Amygdala (tissue), 56 donors: ENCODE measurements at places on chromosomes 6 and 20.
A peak's percentile ranks its signal among the peaks of the same experiment; 100 is the strongest.

- DNase-seq: no peak
Measured at GRCh38 chr6:56549014-56549413, 93.7 kb downstream of the DST start.

GRCh38 chr6:120493505-120493904, 840.8 kb downstream of the TBC1D32 start:
- DNase-seq: no peak

GRCh38 chr20:35617397-35618262, 2.0 kb downstream of the SPAG4 start:
- no peak for DNase-seq

DNA sequence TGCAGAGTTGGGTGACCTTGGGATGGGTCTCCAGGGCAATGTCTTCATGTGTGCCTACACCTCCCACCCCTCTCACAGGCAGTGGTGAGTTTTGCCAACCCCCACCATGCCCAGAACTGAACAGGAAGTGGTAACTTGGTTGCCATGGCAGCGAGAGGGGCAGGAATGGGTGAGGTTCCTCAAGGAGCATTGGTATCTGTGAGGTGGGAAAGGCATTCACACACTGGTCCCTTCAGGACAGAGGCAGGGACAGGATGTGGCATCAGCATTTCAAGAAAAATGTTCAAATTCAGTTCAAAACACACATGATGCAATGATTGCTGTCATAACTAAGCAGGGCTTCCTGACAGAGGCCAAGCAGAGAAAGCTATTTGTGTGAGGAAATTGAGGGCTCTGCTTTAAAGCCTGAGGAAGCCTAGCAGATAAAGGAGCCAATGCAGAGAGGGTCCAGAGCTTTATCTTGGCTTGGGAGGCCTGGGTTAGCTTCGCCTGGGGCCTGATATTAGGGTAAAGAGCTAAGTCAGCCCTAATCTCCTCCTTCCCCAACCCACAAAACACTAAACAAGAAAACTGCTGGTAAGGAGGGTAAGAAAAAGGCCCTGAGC, 551 bp downstream of the TREML2 start:
- DNase-seq: no peak

- peak; percentile 43 for DNase-seq
Measured at GRCh38 chr6:3119040-3119723, 671 bp downstream of the BPHL start.

DNA sequence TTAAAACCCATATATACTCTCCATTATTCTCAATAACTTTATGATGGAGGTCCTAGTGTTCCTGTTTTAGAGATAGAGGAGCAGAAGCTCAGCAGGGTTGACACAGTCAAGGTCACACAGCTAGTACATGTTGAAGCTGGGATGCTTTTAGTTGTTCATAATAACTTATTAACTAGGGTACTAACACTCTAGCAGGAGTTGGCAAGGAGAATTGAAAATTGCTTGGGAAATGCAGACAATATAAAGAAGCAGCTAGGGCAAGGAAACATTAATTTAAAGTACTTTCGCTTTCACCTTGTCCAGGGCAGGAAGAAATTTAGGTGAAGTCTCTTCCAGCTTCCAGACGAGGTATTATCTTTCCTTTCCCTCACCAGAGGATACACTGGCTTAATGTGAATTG, 133.7 kb downstream of the RCAN2 start:
- DNase-seq: no peak

GRCh38 chr6:149223120-149223903, 94.2 kb upstream of the TAB2 start:
- DNase-seq: no peak

DNA sequence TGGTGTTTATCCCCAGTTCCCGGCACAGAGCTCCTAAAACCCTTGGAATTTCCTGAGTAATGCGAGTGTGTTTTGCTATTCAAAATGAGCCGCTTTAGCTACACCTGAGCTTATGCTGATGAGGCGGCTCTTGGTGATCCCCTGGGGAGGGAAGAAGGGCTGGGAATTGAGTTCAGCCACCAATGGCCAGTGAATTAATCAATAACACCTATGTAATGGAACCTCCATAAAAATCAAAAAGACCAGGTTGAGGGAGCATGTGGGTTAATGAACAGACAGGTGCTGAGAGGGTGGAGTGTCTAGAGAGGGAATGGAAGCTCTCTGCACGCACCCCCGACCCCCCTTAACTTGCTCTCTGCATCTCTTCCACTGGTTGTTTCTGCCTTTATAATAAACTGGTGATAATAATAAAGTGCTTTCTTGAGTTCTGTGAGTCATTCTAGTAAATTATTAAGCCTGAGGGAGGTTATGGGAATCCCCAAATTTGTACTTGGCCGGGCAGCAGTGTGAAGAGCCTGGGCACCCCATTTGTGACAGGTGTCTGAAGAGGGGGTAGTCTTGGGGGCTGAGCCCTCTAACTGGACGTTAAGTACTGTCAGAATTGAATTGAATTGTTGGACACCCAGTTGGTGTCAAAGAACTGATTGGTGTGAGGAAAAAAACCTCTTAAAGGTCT, 24.6 kb upstream of the SERPINB1 start:
- no peak for DNase-seq

GRCh38 chr20:41032271-41032670, 3.6 kb downstream of the TOP1 start:
- DNase-seq: no peak

GRCh38 chr20:41111578-41111951, 25.8 kb upstream of the PLCG1 start:
- no peak for DNase-seq

DNA sequence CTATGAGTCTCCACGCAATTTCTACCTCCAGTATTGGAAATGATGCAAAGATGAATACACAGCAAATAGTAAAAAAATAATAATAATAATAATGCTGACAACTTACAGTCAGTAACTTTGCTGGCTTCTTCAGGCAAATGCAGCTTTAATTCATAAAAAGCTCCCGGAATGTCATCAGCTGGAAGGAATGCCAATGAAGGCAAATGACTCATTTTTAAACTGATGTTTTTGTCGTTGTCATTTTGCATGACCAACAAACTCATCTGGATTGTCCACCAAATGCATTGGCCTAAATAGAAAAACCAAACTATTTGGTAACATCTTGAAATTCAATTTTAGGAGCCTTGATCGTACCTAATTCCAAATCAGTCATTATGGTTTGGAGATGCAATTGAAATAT, 217.1 kb downstream of the ALDH8A1 start:
- no peak for DNase-seq

GRCh38 chr20:62025832-62026563, 39.7 kb downstream of the TAF4 start:
- no peak for DNase-seq

DNA sequence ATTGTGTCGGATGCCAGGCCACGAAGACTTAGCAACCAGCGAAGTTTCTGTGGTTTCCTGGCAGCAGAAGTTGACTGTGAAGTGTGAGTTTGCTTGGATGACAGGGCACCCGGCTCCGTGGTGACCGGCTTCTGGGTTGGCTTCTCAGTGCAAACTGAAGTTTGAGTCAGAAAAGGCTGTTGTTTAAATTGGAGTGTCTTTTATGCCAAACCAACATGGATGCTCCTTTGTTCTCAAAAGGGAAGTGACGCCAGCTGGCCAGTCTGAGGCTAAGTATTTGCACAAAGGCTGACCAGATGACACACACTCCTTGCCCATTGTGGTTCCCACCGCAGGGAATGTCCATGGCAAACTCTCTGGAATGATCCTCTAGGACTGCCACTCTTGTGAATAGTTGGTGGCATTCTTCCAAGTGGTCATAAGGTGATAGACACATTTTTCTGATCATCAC, 164.8 kb upstream of the QKI start:
- DNase-seq: peak; percentile 56

- no peak for DNase-seq
Measured at GRCh38 chr20:15100506-15101160, 763.2 kb upstream of the FLRT3 start.

DNA sequence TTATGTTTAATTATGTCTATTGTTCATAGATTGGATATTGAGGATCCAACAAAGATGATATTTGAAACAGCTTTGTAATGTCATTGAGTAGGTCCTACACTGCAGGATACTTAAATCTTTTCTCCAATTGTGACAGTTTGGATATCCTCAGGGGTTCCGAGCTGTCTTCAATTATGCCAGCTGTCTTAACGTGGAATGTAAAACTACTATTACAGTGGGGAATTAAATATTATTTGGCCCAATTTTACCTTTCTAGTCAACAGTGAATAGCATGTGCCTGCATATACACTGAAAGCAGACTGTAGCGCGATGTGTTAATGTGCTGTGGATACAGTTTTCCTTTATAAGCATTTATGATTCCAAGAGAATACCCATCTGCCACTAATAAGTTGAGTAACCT, 156.9 kb downstream of the GRIK2 start:
- DNase-seq: no peak

GRCh38 chr6:125213939-125214338, 60.4 kb downstream of the TPD52L1 start:
- no peak for DNase-seq

DNA sequence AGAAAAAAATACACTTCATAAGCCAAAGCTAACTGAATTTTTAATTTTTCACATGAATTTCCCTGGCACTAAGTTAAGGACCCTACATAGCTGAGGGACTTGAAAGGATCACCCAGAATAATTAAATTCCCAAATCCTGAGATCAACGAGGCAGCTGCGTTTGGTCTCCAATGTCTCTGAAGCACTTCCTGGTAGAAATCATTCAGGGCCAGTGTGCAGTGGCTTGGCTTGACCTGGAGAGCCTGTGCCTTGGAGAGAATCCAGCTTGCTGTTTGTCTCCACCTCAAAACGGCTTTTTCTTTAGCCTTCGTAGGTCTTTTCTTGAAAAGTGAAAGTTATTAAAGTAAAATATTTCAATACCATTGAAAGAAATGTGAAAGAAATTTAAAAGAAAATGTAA, 92.4 kb downstream of the SMOC2 start:
- DNase-seq: no peak

DNA sequence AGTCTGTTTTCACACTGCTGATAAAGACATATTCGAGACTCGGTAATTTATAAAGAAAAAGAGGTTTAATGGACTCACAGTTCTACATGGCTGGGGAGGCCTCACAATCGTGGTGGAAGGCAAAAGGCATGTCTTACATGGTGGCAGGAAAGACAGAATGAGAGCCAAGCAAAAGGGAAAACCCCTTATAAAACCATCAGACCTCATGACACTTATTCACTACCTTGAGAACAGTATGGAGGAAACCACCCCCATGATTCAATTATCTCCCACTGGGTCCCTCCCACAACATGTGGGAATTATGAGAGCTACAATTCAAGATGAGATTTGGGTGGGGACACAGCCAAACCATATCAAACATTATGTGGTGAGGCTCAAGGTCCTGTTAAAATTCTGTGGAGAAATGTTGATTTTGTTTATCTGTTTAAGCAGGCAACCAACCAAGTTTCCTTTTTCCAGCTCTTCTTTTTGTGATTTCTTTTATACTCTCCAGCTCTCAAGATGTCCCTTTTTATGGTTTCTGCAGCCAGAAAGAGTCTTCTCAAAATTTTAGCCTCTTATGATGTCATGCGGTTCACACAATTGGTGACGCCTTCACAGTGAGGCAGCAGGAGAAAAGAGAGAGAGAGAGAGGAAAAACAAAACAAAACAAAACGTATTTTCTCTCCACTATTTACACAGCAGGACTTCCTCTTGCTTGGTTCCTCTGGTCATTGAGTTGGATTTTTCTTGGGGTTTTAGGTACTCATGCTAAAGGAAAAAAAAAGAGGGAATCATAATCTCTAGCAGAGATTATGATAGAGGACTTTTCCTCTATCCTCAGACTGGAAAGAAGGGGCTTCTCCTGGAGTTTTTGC, 18.0 kb downstream of the AIG1 start:
- no peak for DNase-seq

DNA sequence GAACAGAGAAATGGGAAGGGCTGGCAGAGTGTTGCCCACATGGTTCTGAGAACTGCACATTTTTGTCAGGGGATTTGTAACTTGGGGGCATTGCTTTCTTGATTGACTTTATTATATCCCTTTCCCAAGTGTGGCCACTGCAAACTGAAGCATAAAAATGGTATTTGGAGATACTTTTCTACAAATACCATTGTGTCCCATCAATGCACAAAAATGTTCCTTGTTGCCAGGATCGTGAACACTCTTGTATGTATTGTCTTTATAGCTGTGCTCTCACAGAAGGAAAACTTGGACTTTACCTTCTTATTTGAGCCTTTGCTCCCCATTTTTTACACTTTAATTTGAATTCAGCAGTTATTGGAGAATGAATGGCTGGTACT, 57.1 kb upstream of the C20orf144 start:
- DNase-seq: no peak

- no peak for DNase-seq
Measured at GRCh38 chr20:37852666-37853065, 50.3 kb upstream of the VSTM2L start.

GRCh38 chr6:168408504-168409136, 32.4 kb upstream of the SMOC2 start:
- no peak for DNase-seq

DNA sequence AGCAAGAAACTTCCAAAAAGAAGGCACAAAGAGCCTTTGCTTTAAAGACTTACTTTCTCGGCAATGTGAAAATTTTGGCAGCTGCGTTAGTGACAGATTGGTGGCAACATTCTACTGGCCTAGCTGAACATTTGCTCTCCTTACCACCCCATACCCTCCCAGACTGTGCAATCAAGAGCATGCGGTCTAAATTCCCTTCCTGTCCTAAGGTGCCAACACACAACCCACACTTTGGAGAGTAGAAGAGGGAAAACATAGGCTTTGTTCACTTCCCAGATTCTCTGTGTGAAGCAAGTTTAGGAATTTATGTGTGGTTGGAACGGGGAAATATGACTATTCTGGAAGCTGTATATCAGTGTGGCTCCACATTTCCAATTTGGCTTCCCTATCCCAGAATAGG, 29.8 kb upstream of the NEDD9 start:
- no peak for DNase-seq

GRCh38 chr6:168147205-168147738, 68.3 kb upstream of the FRMD1 start:
- no peak for DNase-seq

DNA sequence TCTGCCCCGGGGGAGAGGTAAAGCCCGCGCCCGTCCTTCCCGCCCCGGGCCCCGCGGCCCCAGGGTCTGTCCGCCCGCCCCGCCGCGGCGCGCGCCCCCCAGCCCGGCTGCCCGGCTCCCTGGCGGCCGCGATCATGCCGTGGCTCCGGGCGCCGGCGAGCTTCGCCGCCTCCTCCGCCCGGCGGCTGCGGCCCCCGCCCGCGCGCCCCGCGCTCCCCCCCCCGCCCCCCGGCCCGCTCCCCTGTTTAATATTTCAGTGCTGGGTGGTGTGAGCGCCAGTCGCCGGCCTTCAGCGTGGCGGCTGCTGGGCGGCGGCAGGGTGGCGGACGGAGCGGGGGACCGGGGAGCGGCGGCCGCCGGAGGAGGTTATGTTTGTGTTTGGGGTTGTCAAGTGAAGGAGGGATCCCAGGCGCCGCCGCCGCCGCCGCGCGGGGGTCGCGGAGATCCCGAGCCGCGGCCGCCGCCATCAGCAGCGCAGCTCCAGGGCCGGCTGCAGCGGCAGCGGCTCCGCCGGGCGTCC, at the start of gene HIVEP1:
HIVEP1 (plus strand) TSS at position 275 of the 520 bp plus-strand sequence. CDS start 3,317 bp downstream, outside the sequence.
- DNase-seq: no peak
